Hepatocyte (in vitro differentiated cells): ENCODE measurements at places on chromosomes 6 and 20. TPM values are rescaled to one million over a fixed set of nuclear protein-coding genes. Genes with fewer than 3 reads are reported as not detected.

GRCh38 chr6:17099401-17100059 lies 2.3 kb upstream of the STMND1 start:
- no peak for DNase-seq

- no peak for DNase-seq
These were observed 8.2 kb downstream of the HECA start for GRCh38 chr6:139143111-139143510.

MAP3K4 gene
- total RNA-seq: 18.1 and 21.5 TPM in 2 replicates

PRND gene
- 0.16 and 0.70 TPM in 2 replicates for total RNA-seq

DNA sequence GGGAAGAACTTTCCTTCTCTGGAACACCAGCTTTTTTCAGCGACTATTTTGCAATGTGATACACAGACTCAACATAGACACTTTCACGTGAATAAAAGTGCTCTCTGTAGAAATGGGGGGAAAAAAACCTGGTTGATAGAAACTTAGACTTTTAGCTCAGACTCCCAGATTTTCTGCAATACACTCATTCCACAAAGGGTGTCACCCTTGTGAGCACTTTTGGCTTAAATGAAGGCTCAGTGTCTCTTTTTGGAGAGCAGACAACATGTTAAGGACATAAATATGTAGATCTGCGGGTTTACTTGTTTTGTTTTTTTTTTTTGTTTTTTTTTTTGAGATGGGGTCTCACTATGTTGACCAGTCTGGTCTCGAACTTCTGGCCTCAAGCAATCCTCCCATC lies 579.6 kb downstream of the PTPRT start:
- DNase-seq: no peak

DEFB119 gene
- total RNA-seq: not detected in 2 replicates

DNA sequence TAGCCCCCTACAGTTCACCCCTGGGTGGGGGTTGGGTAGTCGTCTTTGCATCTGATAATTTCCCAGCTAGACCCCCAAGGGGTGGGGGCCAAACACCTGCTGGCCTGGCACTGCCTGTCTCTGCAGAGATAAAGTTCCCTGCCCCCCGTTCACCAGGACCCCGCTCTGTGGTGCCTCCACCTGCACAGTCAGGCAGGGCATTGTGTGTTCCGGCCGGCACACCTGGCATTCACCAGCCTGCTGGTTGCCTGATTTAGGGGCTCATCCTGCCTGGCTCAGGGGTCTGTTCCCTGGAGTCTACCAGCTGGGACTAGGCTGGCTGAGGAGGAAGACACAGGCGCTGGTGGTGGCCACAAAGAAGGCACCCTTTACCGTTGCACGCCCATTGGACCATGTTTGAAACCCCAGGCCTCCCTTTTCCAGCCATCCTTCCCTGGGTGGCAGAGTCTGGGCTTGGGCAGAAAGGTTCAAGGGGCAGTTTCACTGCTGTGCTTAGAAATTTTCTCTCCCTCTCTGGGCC lies 30.8 kb upstream of the SCRT2 start:
- DNase-seq: no peak

RAMACL gene
- 1.1 and 1.6 TPM in 2 replicates for total RNA-seq

WRNIP1 gene
- total RNA-seq: 47.6 TPM in 2 replicates

DNA sequence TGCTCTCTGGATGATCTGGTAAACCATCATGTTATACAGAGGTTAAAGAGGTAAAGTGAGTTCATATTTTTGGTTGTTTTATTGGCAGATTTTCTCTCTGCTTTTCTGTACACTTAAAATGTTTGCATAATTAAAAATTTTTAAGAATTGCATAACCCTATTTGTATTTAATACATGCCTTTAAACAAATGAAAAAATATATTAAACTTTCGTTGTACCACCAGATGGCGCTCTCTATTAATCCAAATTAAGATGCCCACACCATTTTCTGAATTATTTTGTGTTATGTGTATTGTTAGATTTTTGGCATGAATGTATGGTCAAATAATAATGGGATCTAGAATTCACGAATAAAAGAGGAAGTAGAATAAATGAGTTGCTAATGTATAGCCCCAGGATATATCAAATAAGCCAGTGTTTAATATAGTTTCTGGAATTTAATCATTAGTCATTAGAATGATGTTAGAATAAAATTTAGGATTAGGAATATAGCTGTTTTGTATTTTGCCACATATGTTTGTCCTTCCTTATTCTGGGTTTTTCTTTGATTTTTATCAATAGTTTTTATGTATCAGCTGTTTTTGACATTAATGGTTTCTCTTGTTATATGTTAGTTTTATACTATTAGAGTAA lies 38.9 kb downstream of the SMAP1 start:
- DNase-seq: peak; percentile 46

DNA sequence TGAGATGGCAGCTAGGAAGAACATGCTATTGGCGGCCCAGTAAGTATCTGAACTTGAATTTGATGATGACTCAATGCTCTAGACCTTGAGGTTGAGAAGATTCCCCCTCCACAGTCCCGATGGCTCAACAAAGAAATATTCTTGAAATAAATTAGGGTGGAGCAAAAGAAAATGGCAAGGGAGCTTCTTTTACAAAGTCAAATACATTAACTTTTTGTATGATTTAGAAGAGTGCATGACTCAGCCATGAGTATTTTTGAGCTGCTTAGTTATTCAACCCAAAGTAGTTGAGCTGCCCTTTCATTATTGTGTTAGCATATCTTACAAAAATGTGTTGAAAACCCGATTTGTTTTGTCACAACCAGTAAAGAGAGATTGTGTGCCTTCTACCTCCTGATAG lies 7.6 kb downstream of the TFAP2C start:
- DNase-seq: no peak

SLC17A2 gene
- 6.4 and 7.7 TPM in 2 replicates for total RNA-seq

DNA sequence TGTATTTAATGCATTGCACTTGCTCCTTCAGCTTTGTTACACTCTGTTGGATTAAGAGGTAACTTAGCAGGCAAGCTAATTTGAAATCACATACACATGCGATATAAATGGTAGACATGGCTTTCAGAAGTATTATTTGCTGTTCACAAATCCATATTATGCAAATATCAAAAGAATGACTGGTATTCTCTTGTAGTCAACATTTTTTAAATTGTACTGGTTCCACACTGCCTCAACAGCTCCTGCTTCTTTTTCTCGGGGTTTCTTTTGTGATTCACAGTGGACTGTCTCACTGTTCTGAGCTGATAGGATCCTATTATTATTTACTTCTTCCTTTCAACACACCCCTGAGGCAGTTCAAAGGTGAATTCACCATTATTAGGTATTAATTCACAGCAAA lies 927.4 kb downstream of the KIF16B start:
- DNase-seq: no peak

DNA sequence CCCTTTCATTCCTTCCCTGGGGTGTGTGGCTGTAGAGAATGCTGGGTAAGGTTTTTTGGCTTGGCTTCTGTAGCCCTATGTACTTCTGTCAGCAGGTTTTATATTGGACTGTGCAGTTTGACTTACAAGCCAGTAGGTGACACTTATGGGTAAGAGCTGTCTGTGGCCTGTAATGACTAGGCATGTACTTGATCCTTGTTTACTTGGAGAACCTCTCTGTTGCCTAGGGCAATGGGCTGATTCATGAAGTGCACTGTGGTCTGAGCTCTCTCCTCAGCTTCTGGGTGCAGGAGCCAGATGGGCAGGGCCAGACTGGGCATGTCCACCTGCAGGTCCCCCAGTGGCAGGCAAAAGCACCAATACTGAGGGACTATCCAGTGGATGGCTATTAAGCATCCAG lies 544.6 kb downstream of the ADGRB3 start:
- DNase-seq: no peak

DNA sequence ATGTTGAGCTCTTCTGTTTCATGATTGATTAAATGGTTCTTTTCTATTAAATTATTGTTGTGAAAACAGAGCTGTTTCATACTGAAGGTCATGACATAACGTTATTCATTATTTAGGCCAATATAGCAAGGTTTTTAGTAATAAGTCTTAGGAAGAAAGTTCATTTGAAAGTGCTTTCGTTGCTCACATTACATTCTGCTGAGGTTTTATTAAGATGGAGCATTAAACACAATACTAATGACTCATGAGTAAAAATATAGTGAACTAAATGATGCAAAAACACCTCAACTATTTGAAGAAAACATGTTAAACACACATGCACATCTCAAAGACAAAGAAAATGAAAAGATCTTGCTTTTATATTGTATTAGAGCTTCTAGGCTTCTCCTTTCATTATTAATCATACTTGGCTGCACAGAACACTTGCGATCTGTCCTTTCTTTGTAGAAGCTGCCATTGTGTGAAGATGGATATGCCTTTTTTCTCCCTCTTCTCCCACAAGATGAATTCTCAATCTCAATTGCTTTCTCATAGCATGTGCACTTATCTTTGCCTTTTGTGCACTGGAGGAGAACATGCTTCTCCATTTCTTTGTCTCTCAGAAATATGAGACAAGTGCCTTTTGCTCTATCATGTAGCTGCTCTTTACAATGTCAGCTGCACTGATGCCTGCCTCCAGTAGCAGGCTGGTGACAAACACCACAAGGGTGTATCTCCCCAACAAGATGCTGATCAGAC lies 312.4 kb downstream of the PHF3 start:
- no peak for DNase-seq

FKBP1C gene
- total RNA-seq: 0.80 TPM in 1 of 2 replicates, not detected in the other

DNA sequence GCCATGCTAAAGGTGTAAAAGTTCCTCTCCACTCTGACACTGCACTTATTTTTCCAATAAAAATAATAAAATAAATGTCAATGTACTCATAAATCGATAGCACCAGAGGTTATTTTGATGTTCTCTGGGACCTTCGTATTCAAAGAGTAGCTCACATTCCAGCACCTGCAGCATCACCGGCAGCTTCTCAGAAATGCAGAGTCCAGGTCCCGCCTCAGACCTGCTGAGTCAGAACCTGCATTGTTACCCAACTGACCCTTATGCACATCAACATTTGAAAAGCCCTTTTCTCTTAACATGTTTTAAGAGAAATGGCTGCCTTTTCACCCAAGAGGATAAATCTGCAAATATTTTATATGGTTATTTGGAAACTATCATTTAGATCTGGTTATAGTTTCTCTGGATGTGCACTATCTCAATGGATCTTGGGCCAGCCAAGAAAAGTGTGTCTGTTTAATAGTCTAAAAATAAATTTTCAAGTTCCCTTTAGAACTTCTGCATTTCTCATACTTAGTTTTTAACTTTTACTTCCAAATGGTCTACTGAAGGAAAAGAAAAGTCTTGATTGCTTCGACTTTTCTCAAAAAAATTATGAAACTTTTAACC lies 216.2 kb upstream of the PRDM1 start:
- DNase-seq: no peak
